ENCODE measurements at places on chromosomes 5 and 9.

- H3K27me3 ChIP-seq, result peaks cover under 1% of the 10 kb centered on the region
- H3K4me3 ChIP-seq, result no peak overlapping the region
- H3K4me1 ChIP-seq, result peaks cover 3% of the 10 kb centered on the region
- H3K27ac ChIP-seq, result no peak overlapping the region
- no peaks in the 10 kb centered on the region for H3K36me3 ChIP-seq
These were observed 36.2 kb upstream of the PRXL2C start for GRCh38 chr9:96691326-96691725.

DNA sequence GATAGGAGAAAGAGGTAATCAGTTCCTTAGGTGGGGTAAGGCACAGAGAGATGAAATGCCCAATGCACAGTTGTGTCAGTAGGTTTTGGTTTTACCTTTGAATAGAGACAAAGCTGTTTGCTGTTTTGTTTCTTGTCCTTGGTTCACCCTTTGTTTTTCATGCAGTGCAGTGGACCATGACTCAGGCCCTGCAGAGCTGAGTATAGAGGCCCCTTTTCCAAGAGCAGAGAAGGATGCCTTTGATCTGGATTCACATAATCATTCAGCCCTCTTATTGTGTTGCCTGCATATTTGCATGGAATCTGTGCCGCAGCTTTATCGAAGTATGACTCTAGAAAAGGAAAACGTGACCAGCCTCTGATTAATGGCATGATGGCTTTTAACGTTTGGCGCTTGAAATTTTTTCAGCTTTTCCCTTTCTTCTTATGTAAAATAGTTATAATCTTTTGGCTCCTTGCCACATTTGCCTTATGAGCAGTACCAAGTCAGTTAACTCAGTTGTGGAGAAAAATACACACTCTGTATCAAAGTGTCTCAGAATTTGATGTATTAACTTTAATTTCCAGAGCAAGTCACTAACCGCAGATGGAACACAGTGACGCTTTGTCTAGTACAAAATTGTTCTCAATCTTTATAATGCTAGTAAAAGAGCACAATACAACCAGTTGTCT, 197.6 kb downstream of the KDM4C start:
- no peaks in the 10 kb centered on the region for H3K27me3 ChIP-seq
- no peaks in the 10 kb centered on the region for H3K36me3 ChIP-seq
- no peak overlapping the region for H3K4me3 ChIP-seq
- no peak for DNase-seq
- no peak overlapping the region for H3K27ac ChIP-seq

DNA sequence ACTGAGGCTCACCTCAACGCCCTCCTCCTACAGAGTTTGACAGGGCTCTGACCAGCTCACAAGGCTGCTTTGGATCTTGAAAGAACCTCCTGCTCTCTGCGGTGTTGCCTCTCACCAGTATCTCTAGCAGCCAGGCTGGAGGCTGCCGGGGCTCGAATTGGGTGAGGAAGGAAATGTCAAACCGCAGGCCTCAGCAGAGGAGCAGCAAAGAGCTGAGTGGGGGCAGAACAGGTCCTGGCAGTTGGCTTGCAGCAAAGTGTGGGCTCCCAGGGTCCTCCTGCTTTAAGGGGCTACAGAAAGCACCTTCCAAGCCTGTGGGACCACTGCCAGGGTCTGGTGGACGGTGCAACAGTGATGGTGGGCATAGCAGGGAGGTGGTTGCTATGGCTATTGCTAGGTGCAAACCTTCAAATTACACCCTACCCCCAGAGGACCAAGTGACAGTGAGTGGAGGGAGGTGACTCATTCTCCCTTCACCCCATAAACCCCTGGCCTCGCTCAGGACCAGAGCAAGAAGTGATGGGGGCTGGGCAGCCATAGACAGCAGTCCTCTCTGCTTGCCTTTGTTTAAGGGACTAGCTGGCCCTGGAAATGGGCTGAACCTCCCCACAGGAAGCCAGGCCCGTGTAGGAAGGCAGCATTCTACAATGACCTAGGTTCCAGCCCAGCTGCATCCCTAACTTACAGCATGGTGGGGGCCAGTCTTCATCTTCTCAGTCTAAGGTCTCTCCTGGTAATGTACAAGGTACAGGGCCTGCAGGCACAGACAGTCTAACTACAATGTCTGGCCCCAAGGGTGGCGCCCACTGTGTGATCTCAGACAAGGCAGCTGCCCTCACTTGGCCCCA, 18.7 kb downstream of the LCP2 start:
- peak overlapping the region; percentile 95 for H3K27ac ChIP-seq
- peaks cover 96% of the 10 kb centered on the region for H3K4me1 ChIP-seq
- no peaks in the 10 kb centered on the region for H3K27me3 ChIP-seq
- DNase-seq, result peak; percentile 86
- H3K4me3 ChIP-seq, result peak overlapping the region; percentile 86
- peaks cover 96% of the 10 kb centered on the region for H3K36me3 ChIP-seq

DNA sequence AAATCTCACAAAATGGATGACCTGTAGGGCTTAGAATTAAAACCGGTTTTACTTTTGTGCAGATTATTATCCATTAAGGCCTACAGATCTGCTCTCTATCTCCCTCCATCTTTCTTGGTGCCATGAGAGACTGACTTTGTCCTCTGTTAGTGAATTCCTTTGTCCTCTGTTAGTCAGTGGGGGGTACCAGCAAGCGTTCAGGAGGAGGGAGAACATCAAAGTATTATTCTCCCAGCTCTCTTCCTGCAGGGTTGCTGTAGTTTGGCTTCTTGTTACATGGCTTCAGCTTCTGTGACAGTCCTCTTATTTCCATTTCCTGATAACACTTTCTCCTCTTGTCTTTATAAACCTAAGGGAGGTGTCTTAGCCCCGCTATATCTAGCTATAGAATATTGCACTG, 850.5 kb upstream of the SEMA6A start:
- no peak overlapping the region for H3K4me3 ChIP-seq
- H3K27me3 ChIP-seq, result no peaks in the 10 kb centered on the region
- H3K4me1 ChIP-seq, result no peaks in the 10 kb centered on the region
- H3K36me3 ChIP-seq, result no peaks in the 10 kb centered on the region
- no peak overlapping the region for H3K27ac ChIP-seq

Measured in effector memory CD8-positive, alpha-beta T cell (primary cell).